ENCODE measurements at places on chromosomes 1 and 21.

GRCh38 chr1:78836726-78837125, 169.8 kb downstream of the ADGRL4 start:
- no peak for DNase-seq

DNA sequence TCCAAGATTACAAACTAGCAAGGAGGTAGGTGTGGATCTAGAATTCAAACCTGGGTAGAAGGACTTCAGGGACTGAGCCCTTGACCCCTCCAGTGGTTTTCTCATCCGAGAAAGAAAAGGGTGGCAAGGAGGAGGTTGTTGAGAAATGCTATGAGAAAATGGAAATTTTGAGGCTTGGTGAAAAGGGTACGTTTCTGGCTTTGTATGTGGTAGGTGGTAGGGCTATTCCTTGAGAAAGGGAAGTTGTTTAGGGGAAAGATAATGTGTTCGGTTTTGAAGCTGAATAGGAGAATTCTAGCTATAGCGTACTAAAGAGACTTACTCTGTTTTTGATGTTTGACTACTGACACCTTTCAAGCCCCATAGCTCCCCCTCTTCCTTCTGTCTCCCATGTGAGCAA, 133.8 kb downstream of the CNIH3 start:
- no peak for DNase-seq

DNA sequence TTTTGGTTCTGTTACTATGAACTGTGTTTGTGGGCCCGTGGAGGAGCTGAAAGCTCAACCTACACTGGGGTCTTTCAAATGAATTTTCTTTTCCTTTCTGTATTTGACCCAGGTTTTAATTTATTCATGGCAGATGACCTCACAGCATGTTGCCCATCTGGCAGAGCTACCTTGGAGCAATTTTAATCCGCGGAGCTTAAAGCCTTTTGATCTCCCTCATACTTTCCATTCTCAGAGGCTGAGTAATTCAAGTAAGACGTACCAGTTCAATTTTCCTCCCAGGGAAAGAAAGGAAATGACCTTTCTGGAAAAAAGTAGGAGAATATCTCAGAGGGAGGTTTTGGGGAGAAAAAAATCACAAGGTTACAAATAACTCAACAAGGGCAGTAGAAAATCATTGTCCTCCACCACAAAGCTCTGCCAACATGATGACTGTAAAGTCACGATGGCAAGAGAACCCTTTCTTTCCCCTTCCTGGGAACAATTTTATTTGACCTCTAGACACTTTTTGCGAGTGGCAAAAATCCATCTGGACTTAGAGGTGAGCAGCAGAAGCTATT, 21.6 kb upstream of the PCP4 start:
- no peak for DNase-seq

- no peak for DNase-seq
Measured at GRCh38 chr1:40712405-40712944, 21.0 kb downstream of the NFYC start.

- DNase-seq = no peak
Measured at GRCh38 chr1:31507221-31507620, 69.1 kb upstream of the TINAGL1 start.

GRCh38 chr1:5579966-5580365, 412.3 kb downstream of the NPHP4 start:
- no peak for DNase-seq

DNA sequence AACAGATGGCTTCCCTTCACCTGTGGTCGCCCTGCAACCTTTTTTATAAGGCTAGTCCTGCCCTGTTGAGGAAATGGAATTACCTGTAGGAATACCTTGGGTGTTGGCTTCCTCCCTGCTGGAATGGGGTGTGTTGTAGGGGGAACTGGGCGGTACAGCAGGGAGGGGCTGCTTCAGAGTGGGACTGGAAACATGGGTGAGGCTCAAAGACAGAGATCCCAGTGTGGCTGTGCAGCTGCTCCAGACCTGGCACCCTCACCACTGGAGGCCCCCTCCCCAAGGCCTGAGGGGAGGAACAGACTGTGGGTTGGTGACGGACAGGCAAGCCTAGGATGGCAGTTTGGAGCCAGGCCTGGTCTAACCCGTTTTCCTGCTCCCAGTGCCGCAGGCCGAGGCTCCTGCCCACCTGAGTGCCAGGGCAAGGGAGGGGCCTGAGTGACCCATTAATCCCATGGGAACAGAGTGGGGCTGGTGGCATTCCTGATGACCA, 4.5 kb downstream of the EFNA3 start:
- no peak for DNase-seq

DNA sequence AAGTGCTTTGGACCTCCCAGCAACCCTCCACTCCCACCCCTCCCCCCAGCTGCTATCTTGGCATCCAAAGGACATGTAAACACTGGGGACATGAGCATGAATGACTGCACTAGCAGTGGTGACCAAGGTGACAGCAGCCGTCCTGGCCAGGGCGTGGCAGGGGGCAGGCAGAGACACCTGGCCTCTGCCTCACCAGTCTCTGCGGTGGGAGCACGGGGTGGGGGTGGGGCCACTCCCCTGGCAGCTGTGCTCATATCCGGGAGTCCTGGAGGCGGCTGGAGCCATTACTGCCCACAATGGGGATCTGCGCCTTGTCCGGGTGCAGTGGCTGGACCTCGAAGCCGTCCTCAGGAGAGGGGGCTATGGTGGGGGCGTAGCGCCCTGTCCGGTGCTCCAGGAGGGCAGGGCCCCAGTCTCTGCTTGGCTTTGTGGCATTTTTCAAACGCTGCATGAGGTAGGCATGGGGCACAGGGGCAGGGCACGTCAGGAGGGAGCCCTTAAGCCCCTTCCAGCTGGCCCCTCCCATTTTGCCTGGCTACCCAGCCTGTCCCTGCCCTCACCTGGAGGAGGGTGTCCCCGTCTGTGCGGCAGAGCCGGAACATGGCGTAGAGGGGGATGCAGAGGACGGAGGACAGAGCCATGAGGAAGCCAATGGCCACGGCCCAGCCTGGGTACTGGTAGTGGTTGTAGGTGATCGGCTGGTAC, 6.0 kb downstream of the CCDC24 start:
- DNase-seq = no peak

DNA sequence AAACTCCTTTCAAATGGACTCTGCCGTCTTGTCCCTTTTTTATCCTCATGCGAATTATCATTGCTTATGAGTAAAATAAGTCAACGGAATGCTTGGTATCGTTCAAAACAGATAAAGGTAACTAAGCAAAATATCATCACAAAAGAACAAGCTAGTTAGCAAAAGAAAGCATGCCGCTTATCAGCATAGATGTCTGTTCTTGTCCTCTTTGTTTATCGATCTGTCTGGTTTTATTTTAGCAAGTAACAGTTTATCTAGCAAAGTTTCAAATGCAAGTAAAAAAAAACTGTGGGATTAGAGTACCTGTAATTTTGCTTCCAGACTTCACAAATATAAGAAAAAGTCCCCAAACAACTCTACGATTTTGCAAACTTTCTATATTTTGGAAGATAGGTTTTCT, 561.5 kb downstream of the USP25 start:
- no peak for DNase-seq

GRCh38 chr1:164759144-164759920, 200.3 kb downstream of the PBX1 start:
- no peak for DNase-seq

- DNase-seq = no peak
Measured at GRCh38 chr1:96374076-96374762, 347.4 kb upstream of the PTBP2 start.

DNA sequence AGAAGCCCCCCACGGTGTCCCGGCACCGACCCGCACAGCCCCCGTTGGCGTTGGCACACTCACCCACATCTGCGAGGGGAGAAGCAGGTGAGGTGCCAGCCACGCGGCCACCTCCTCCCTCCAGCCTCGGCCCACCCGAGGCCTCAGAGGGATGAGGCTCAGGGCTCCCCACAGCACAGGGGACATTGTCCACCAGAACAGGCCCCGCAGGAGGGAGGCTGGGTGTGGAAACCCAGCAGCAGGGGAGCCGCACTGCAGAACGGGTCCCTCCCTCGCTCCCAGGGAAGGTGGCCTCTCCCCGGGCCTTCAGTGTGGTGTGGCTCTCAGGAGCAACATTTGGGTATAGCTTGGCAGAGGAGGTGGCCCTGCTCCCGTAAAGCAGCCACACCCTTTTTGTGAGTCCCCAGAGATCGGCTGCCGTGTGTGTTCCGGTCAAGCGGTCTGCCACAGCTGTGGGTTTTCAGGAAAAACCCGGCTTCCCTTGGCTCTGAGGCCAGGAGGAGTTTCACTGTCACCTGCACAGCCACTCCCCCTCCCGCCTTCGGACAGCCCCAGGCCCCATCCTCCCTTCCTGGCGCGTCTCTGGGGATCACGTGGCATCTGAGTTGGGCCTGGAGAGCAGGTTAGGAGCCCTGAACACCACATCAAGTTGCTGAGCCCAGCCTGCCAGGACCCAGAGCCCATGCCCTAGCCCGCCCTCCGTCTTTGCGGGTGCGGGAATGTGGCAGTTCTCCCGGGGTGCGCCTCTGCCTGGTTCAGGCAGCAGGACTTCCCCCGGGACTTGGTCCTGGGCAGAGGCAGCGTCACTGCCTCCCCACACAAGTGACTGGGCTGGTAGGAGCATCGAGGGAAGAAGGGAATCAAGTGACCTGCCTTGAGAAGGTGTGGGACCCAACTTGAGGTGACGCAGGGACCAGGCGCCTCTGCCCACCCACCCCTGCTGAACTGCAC, 64.0 kb downstream of the MEGF6 start:
- DNase-seq = no peak

DNA sequence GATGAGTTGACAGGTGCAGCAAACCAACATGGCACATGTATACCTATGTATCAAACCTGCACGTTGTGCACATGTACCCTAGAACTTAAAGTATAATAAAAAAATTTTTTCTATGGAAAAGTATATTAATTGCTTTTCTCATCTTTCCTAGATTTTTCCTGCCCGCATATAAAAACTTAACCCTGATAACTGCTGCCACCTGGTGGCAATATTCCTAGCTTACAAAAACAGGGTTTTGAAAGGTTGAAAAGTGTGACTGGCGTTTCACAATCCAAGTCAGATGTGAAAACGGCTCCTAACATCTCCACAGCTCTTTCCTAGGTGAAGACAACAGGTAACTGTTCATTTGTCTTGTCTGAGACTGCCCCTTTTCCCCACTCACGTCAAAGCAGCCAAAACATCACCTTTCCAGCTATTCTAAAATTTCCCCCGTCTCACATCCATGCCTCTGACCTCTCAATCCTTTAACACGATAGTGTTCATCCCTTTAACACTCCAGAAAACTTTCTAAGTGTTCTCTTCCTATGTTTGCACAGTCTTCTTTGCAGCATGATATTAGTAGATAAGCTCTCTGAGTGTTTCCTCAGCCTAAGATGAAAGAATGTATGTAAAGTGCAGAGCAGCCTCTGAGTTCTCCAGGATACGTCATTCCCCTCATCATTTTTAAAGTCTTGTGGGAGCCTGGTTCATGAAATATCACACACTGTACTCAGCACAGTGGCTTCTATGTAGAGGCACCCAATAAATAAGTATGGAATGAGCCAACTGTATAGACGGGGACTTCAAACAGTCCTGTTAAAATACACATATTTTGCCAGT, 27.5 kb downstream of the OVGP1 start:
- peak; percentile 62 for DNase-seq

GRCh38 chr21:42493109-42494060, 2.6 kb downstream of the RSPH1 start:
- no peak for DNase-seq

GRCh38 chr21:28233536-28234220, 759.0 kb downstream of the LTN1 start:
- DNase-seq = no peak

All from stimulated activated CD4-positive, alpha-beta T cell treated with anti-CD3 and anti-CD28 coated beads, Interleukin-12 subunit alpha, Interleukin-12 subunit beta, amount 100 ng/mL, for 48 hours (primary cell).